AG10803 (cell line): ENCODE measurements at places on chromosomes 11 and 22.

DNA sequence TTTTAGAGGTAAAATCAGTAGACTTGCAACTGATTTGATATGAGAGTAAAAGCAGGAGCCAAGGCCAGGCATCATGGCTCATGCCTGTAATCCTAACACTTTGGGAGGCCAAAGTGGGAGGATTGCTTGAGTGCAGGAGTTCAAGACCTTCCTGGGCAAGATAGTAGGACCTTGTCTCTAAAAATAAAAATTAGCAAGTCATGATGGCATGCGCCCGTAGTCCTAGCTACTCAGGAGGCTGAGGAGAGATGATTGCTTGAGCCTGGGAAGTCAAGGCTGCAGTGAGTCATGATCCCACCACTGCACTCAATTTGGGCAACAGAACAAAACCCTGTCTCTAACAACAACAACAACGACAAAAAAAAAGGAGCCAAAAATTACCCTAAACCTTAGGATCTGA is 13.5 kb downstream of the SGSM3 start:
- peak; percentile 78 for DNase-seq

GRCh38 chr11:9851366-9851765 is 187.5 kb downstream of the SWAP70 start:
- DNase-seq, result peak; percentile 66

DNA sequence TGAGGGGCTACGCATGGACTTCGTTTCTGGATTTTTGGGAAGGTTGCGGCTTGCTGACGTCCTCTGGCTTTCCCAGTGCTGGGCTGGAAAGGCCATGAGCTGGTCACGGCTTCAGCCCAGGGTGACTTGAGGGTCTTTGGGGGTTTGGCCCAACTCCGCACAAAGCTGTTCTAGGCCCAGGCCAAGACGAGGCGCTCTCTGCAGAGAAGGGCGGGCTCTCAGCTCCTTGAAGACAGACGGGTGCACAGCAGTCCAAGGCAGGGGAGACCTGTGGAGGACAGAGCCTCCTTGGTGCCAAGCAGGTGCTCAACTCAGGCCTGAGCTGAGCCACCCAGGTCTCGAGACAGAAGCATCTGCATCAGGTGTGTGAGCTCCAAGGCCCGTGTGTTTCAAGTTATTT is 1003.7 kb downstream of the BRD1 start:
- no peak for DNase-seq

- no peak for DNase-seq
Measured at GRCh38 chr11:46906609-46907041, 11.7 kb downstream of the LRP4 start.

DNA sequence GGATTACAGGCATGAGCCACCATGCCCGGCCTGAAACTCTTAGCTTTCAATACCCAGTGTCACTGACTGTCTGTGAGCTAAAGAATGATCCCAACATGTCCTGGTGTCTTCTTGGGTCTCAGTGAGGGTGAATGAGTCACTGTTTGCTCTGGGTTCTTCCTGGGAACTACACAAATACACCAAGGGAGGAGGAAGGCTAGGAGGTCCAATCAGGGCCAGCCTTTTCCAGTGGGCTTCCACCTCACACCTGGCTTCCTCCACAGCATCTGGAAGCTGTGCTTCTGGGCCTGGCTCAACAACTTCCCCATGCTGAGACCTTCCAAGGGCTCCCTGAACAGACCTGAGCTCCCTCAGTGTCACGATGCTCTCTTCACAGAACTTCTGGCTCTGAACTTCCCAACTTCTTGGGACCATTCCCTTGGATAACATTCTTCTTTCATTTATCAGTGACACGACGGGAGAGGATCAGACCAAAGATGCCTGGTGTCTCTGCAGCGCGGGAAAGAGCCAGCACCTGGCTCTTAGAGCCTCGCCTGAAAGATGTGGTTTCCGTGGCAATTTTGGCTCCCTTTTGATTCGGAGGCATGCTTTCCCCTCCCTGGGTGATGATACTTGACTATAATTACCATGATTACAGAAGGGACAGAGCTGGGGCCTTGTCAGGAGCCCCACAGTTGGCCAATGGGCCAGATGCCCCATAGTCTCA is 22.3 kb upstream of the CHRM4 start:
- no peak for DNase-seq

GRCh38 chr22:27614006-27614649 is 187.4 kb downstream of the MN1 start:
- no peak for DNase-seq

DNA sequence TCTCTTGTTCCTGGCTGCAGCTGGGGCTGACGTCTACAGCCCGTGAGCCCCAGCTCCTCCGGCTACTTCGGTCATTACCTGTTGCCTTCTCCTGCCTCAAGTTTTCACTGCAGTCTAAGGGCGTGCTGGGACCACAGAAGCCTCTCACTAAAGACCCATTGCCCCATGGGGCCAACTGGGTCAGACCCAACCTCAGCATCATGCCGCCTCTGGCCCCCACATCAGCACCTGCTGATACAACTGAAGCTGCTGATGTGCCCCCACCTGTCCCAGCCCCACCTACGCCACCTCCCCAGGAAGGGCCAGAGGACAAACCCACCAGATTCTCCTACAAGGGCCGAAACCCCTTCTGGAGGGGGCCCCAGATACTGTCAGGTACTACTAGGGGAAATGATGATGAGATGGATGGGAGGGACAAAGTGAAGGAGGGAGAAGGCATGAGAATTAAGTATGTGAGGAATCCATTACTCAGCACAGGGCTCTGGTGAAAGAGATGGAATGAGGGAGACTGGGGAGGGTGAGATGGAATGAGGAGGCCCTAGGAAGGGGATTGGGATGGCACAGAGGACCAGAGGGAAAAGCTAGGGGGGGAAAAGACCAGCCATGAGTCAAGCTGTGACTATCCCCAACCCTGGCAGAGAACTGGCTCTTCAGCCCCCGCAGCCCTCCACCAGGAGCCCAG is 5.1 kb downstream of the C11orf42 start:
- DNase-seq, result peak; percentile 59

DNA sequence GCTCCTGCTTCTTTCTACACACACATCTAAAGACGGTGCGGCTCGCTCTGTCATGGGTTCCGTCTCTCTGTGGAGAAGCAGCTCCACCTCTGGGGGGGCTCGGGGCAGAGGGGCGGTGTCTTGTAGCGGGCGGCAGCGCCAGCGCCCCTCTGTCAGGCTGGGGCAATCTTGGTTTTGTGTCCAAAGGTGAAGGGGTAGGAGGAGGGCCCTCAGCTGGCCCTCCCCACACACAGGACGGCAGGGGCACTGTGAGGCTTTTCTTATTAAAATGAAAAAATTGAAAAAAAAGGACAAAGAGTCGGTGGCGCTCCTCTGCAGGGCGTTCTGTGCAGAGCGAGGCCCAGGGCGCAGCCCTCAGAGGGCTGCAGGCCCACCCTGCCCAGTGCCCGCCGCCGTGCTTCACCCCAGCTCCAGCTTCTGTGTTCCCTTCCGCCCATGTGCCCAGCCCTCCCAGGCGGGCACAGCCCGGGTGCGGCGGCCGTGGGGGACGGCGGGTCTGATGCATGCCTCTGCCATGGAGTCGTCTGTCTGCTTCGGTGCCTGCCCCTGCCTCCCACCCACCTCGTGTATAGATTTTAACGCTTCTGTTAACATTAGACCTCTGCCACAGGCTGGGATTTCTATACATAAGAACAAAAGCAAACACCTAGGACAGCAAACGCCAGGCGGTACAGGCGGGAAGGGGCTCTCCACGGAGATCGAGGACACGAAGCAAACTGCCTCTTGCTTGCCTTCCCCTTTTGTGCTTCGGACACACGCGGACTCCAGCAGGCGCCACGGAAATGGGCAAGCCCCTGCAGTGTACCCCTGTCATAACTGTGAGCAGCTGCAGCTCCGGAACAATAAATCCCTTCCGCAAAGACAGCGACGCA is 24.5 kb downstream of the MOB2 start:
- DNase-seq, result no peak

DNA sequence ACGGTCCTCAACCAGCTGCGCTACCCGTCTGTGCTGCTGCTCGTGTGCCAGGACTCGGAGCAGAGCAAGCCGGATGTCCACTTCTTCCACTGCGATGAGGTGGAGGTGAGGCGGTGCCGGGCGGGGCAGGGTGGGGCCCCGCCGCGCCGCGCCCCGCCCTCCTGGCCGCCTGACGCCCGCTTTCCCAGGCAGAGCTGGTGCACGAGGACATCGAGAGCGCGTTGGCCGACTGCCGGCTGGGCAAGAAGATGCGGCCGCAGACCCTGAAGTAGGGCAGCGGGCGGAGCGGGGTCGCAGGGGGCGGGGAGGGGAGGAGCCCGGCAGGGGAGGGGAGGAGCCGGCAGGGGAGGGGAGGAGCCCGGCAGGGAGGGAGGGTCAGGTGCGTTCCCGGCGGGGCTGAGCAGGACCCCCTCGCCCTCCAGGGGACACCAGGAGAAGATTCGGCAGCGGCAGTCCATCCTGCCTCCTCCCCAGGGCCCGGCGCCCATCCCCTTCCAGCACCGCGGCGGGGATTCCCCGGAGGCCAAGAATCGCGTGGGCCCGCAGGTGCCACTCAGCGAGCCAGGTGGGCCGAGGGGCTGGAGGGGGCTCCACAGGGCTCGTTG is 14.7 kb downstream of the EPS8L2 start:
- DNase-seq, result no peak

- peak; percentile 49 for DNase-seq
Measured at GRCh38 chr11:63567044-63567840, 4.1 kb upstream of the PLAAT2 start.

DNA sequence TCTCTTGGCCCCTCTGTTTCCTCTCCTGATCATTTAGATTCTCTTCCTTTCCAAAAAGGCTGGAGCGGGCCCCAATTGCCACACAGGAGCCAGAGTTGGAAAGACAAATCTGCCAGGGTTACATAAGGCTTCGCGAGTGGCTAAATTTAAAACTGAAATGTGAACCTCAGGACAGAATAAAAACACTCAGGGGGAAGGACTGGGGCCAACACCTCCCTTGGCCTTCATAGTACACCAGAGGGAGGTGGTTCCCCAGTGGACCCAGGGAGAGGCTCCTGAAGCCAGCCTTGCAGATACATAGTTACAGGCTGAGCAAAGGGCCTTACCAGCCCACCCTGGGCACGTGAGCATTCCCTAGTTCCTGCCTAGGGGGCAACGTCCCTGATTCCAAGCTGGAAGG is 150.1 kb downstream of the MN1 start:
- DNase-seq, result peak; percentile 11

DNA sequence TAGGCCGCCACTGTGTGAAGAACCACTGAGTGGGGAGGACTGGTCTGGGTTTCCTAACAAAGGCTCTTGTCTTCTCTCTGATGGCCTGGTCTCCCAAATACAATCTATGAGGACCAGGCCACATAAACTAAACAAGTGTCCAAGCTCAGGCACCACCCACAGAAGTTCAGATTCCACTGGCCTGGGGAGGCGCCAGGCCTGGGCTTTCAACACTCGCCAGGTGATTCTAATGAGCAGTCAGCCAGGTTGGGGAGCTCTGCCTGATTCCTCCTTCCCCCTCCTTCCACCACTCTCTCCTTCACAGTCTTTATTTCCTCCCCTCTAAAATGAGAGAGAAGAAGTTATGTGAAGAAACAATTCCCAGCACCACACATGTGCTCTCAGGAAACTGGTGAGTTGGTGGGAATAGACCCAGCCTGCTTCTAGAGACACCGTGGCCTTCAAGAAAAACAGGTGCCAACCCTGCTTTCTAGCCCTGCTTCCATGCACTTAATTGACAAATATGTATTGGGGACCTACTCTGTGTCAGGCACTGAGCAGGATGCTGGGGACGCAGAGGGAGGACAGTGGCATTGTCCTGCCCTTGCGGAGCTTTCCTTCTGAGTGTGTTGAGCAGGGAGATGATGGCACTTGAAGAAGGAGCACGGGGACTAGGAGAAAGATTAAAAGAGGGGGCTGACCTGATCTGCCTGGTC is 242.5 kb downstream of the TENM4 start:
- no peak for DNase-seq

GRCh38 chr11:83921447-83922192 is 635.5 kb upstream of the CCDC90B start:
- DNase-seq, result no peak

- DNase-seq, result no peak
Measured at GRCh38 chr22:20545681-20546521, 38.5 kb downstream of the MED15 start.

DNA sequence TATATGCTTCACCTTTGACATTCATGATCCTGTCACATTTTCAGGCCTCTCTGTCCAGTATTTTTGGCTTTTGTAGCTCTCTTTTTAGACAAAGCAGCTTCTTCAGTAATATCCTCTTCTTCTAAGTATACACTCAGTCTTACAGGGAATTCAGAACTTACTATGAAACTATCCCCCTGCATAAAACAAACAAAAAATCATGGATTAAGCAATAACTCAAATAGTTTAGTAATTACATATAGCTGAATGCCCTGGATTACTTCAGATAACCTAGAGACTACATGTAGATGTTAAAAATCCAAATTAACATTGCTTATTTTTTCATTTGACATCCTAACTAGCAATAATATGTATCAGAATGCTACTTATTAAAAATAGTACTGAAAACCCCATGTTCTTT is 5.2 kb downstream of the TAF1D start:
- peak; percentile 23 for DNase-seq

DNA sequence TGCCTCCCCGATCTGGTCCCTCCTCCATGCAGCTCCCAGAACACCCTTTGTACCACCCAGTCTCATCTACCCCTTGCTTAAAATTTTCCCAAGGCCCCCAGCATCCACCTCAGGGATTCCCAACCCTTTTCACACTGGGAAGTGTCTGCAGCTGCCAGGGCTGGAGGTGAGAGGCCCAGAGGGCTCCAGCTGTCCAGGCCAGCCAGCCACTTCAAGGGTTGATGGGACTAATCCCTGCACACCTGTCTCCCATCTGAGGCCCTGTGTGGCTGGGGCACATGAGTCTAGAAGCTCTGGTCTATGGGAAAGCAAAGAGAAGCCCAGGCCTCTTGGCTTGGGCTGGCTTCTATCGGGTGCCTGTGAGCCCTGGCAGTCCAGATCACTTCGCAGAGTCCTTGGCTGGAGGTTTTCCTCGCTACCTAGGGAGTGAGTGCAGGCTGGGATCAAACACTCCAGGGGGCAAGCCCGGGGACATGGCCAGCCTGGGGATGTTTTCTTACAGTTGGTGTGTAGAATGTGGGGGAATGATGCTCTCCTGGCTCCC is 41.1 kb upstream of the TPBGL start:
- DNase-seq, result no peak

DNA sequence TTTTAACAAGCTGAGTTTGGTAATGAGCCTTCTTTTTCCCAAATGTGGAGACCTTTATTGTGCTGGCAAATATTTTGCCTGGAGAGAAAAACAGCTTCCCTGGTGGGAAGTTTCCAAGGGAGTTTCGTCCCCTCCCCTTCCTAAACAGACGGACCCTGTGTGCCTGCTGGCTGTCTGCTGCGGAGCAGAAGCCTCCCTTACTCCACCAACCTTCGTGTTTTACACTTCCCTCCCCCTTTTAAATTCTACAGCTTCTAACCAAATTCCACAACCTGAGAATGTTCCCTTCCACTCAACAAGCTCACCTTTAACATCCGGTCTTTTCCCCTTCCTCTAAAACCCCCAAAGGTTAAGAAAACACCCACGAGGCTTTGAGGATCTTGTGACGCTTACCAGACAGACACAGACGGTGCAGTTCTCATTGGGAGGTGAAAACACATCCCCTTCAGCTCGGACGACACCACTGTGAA is 17.1 kb downstream of the VWCE start:
- no peak for DNase-seq

DNA sequence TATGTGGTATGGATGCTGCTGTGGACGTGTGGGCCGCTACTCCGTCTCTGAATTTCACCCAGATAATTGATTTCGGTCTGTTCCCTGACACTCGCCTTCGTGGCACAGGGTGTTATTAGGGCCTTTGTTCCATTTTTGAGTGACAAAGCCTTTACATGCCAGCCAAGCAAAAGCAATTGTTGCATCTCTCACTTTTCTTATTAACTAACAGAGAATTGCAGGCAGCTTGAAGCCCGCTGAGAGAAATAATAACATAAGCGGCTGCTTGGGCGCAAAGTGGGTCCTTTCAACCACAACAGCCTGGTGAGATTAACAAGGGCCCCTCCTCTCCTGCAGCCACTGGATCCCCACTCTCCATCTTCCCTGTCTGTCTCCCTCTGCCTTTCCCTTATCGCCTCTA is 449.4 kb downstream of the NTM start:
- DNase-seq, result no peak
